ENCODE measurements at places on chromosomes 13 and 19.

GRCh38 chr13:42275098-42275471, 3.1 kb downstream of the AKAP11 start:
- no peak for DNase-seq

DNA sequence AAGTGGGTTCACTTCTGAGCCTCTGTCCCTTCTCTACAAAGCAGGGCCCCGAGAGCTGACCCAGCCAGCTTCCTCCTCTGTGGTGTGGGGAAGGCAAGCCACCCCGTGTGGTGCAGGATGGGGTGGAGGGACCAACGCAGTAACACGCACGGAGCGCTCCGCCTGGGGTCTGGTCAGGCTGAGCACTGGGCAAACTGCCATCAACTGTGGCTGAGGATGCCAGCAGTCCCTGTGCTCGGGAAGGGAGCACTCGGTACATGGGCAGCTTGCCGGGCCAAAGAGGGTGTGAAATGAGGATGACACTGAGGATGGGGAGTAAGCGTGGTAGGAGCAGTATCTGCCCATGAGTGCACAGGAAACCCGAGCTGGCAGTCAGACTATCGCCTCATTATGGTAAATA, 7.6 kb upstream of the GMIP start:
- no peak for DNase-seq

- no peak for DNase-seq
Observed at GRCh38 chr13:51643882-51644281, 59.6 kb downstream of the WDFY2 start.

DNA sequence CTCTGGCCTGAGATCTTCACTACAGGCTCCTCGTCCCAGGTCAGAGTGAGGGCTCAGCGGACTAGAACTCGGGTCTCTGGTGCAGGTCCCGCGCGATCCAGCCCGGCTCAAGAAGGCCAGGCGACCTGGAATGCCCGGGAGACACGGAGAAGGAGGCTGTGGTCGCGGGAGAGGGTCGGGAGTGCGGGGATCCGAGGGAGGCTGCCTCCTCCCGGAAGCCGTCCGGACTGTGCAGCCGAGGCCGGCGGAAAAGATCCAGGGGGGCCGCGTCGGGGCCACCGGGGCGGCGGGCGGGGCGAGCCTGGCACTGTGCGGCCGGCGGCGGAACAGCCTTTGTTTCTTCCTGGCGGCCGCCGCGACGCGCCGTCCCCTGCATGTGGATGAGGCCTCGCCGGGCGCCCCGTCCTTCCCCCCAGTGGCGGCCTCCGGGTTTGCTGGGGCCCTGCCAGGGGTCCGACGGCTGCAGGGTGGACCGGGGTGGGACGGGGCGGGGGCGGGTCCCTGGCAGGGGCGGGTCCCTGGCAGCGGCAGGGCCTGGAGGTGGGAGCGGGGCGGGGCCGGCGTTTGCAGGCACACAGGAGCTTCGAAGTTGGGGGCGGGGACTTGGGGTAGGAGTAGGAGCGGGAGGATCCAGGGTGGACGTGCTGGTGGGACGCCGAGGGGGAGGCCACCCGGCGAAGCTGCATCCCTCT, 1.0 kb upstream of the SLC7A10 start:
- DNase-seq = no peak

Measured in spinal cord (tissue), 10 donors.